Right forelimb (tissue), 1 donor: ENCODE measurements at places on chromosomes 1 and 21.
A peak's percentile ranks its signal among the peaks of the same experiment; 100 is the strongest.

DNA sequence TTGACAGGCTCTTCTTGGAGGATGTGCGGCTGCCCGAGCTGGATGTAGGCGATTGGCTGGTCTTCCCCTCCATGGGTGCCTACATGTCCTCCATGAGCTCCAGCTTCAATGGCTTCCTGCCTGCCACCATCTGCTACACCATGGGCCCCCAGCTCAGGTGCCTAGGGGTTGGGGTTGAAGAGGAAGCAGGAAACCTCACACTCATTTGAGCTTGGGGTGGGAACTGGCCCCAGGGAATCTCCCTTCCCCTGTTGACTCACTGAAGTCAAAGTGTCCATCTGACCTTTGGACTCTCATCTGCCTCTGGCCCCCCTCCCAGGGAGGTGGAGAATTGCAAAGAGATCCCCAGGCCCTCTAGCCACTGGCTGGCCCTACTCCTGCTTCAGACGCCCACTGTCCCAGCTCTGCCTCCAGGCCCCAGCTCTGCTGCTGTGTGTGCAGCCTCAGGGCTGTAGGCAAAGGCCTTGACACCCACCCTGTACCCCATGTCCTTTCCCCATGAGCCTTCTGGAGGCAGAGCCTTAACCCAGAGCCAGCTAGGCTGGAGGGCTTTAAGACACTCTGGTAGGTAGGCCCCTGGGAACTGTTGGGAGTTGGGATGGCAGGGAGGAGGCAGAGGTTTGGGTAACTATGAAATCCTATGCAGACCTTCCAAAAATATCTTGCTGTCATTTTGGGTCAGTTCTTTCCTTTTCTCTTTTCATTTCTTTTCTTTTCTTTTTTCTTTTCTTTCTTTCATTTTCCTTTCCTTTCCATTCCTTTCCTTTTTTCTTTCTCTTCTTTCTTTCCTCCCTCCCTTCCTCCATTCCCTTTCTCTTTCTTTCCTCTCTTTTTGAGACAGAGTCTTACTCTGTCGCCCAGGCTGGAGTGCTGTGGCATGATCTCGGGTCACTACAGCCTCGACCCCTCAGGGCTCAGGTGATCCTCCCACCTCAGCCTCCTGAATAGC, 66.9 kb upstream of the TINAGL1 start:
- peak; percentile 13 for DNase-seq

GRCh38 chr1:99749504-99750347, 16.7 kb downstream of the FRRS1 start:
- no peak for DNase-seq

DNA sequence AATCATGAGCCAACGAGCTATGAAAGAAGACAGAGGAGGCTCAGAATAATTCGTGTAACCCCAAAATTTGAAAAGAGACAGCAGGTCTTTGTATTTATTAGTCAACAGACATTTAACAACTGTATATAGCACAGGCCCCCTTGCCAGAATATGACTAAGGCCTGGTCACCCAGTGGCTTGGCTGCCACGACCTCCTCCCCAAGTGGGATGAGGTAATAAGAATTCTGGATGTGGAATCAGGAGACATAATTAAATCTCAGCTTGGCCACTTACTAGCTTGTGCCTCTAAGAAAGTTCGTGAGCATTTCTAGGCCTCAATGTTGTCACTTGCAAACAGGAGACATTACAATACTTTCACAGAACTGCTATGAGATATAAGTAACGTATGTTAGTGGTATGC, 134.2 kb upstream of the TNFSF4 start:
- DNase-seq: no peak

GRCh38 chr1:53734650-53735211, 4.2 kb downstream of the GLIS1 start:
- DNase-seq: no peak

GRCh38 chr1:218332416-218332815, 12.7 kb upstream of the TGFB2 start:
- no peak for DNase-seq

GRCh38 chr1:102071451-102071850, 74.7 kb upstream of the OLFM3 start:
- no peak for DNase-seq

GRCh38 chr1:192489748-192490147, 85.8 kb upstream of the RGS1 start:
- no peak for DNase-seq

GRCh38 chr21:25589887-25590286, 17.4 kb downstream of the MRPL39 start:
- no peak for DNase-seq

GRCh38 chr1:92466683-92467352, 19.9 kb downstream of the GFI1 start:
- no peak for DNase-seq

GRCh38 chr1:209227171-209227570, 356.3 kb upstream of the CAMK1G start:
- DNase-seq: no peak

DNA sequence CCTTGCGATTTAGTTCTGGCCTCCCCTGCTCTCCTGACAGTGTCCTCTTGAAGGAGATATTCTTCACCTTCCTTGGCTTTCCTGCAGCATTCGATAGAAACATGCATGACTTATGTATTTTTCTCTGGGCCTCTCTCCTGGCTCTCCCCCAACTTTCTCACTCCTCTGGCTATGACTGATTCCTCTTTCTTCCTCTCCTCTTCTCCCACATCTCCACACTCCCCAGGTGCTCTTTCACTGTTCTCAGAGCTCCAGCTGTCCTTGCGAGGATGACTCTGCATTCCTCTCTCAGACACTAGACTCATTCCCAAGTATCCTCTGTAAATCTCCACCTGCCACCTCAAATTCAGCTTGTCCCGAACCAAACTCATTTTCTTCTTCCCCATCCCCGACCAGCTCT, 18.0 kb downstream of the LRRC42 start:
- no peak for DNase-seq

DNA sequence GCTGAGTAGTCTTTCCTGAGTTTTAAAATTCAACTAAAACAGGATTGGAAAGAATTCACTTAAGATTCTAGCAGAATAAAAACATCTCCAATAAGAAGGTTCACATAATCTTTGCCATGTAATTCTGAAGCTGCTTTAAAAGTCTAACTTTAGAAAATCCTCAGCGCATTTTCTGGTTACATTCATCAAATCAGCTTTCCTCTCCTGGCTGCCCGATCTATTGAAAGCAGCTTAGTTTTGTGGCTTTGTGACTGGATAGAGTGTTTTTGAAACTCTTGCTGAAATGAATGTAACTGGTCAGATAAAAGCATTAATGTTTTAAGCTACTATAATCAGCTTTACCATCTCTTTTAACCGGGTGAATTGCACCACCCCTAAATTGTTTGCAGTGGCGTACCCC, 66.8 kb downstream of the DOP1B start:
- DNase-seq: no peak

DNA sequence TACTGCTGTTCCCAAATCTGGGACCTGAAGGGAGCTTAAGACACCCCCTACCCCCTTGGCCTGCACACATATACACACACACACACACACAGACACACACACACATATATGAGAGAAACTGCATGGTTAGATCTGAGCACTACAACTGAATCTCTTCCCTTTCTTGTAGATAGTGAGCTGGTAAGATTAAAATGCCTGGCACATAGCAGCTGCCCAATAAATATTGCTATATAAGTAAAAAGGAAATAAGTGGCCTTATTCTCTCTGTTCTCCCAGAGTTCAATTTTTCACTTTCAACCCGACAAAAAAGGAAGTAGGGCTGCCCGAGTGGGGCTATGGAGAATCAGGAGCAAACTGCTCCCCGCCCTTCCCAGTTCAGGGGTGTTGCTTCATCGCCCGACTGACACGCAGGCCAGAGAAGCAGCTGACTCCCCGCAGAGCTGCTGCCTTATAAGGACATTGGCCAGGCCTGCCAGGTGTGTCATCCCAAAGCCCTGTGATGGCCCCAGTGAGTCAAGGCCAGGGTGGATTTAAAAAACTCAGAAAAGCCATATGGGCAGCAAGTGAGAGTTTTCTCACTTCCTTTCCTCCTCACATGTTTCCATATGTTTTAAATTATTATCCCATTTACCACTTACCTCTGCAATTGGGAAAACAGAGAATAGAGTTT, 106.5 kb upstream of the SLC44A3 start:
- DNase-seq: peak; percentile 68

- DNase-seq: peak; percentile 44
Measured at GRCh38 chr1:60133000-60133673, 59.6 kb upstream of the C1orf87 start.

GRCh38 chr1:54581621-54582035, 33.6 kb downstream of the ACOT11 start:
- peak; percentile 86 for DNase-seq

DNA sequence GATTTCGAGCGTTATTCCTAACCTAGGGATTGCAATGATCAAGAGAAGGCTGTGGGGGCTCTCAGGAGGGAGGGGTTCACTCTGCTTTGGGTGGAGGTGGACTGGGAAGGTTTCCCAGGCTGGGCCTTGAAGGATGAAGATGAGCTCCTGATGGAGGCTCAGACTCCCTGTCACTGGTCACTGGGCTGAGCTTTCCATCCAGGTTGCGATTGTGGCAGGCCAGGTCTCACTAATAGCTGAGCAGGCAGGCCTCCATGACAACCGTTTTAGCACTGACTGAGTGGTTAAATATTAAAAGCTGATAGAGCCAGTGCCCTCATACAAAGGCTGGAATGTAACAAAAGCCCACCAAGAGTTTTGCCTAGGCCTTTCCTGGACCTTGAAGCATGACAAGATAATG, 36.2 kb upstream of the EFCAB14 start:
- no peak for DNase-seq

- DNase-seq: no peak
Measured at GRCh38 chr1:173506437-173506836, 29.3 kb downstream of the PRDX6 start.

- no peak for DNase-seq
Measured at GRCh38 chr21:45438391-45439145, 33.6 kb downstream of the COL18A1 start.
